NCI-H2081 (cell line): ENCODE measurements at places on chromosomes 5 and 9.

GRCh38 chr9:114735704-114736103, 53.7 kb upstream of the TEX48 start:
- DNase-seq = no peak

- no peak for DNase-seq
Observed at GRCh38 chr5:143913008-143913752, 101.2 kb downstream of the HMHB1 start.

GRCh38 chr9:80242022-80242421, 670.3 kb downstream of the TLE4 start:
- no peak for DNase-seq

- DNase-seq = no peak
Observed at GRCh38 chr5:59246882-59247281, 646.6 kb downstream of the PDE4D start.

DNA sequence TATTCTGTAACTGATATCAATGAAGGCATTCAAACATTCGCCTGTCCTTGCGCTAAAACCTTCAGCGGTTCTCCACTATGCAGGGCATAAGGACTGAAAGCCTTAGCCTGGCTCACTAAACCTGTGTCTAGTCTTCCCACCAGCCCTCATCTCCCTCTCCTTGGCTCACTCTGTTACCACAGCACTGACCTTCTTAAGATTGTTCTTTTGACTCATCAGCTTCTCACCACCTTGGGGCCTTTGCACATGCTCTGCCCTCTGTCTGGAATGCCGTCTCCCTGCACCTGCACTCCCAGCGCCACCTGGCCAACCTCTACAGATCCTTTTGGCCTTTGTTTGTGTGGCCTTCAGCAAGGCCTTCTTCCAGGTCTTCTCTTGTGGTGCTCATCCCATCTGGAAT, 131.8 kb upstream of the IER5L start:
- DNase-seq = no peak

- no peak for DNase-seq
Observed at GRCh38 chr5:93995126-93995621, 253.8 kb upstream of the POU5F2 start.

DNA sequence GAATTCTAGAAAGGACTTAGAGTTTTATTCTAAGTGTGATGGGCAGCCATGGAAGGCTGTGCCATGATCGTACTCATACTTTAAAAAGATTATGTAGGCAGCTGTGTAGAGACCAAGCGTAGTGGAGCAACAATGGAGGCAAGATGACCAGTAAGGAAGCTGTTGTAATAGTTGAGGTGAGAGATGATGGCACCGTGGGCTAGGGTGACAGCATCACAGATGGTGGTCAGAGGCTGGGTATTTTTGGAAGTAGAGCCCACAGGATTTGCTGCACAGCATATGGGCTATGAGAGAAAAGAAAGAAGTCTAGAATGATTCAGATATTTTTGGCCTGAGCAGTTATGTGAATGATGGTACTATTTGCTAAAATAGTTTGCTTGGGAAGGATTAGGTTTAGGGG, 7.7 kb downstream of the ARHGAP26 start:
- DNase-seq = no peak

DNA sequence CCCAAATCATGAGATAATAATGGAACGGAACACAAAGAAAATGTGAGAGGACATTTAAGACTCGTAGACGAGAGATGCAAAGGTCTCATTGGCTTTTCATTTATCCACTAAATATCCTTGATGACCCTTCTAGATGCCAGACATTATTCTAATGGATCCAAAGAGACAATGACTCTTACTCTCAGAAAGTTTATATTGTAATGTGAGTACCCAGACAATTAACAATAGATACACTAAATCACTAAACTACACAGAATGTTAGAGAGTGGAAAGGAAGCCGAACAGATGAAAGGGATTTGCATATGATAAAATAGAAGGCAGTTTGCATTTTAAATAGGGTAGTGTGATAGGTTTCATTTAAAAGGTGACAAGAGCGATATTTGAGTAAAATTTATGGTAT, 973.3 kb downstream of the TAF11L14 start:
- no peak for DNase-seq

DNA sequence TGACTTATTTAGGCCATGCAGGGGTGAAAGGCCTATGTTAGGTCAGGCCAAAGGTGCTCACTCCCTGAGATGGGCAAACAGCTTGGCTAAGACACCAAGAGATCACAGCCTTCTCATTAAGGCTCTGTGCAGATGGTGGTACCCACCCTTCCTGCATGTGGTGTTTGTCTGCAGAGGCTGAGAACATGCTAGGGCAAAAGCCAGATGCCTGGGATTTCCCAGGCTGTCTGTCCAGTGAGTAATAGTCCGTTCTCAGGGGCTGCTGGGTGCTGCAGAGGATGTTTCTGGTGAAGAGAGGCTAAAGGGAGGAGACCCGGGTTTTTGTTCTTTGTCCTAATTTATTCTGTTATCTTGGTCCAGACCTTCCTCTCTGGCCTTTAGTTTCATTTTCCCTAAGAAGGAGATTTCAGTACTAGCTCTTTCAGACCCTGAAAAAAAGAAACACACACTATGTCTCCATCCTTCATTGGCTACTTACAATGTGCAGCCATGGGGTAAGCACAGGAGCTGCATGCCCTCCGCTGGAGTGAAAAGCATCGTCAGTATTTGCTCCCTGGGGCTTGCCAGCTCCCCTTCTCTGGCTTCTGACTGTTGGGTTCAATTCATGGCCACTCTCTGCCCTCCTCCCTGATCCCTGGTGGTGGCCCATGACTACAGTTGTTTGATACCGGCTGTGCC, 23.4 kb upstream of the GLRA1 start:
- DNase-seq = no peak

GRCh38 chr5:53022930-53023511, 33.9 kb downstream of the ITGA2 start:
- DNase-seq = no peak

DNA sequence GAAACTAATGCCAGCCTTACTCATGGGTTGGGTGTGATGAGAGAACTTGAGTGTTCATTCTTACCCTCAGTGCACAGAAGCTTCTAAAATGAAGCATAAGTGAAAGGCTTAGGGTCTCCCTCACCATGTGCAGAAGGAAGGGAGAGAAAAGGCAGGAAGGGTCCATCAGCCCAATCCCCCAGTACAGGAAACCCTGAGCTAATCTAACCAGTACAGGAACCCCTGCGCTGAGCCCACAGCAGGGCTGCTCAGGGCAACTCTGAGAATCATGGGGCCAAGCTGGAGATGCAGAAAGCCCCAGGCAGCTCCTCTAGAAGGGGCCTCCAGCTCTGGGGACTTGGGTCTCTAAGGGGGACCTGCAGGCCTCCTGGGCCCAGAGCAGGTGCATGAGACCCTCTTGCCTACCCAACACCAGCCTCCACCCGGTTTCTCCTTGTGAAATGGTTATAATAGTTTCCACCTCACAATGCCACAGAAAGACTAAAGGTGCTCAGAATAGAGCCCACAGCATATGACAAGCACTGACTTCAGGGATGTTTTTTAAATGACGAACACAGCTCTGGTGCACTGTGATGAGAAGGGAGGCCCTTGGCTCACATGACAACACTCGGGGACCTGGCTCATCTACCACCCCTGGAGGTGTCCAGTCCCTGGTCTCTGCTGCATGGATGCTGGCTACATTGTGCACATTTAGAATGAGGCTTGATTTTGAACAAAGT, 190.1 kb downstream of the ACTL7B start:
- no peak for DNase-seq

DNA sequence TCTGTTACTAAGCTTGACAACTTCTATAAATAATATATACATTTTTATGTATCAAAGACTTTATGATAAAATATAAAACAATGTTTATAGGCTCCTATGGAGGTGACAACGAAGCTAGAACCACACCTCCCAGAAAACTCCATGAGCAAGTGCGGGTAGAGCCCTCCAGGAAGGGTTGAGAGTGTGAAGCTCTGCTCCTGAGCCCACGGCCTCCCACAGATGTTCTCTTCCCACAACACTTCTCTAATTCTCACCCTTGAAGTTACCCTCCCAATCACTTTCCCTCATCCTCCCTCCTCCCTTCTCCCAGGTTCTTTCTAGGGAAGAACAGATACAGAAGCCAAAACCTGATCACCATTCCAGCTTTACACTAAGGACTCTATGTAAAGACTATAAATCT, 427.6 kb downstream of the SPOCK1 start:
- no peak for DNase-seq

- no peak for DNase-seq
Observed at GRCh38 chr9:70902692-70903131, 218.7 kb downstream of the TRPM3 start.

DNA sequence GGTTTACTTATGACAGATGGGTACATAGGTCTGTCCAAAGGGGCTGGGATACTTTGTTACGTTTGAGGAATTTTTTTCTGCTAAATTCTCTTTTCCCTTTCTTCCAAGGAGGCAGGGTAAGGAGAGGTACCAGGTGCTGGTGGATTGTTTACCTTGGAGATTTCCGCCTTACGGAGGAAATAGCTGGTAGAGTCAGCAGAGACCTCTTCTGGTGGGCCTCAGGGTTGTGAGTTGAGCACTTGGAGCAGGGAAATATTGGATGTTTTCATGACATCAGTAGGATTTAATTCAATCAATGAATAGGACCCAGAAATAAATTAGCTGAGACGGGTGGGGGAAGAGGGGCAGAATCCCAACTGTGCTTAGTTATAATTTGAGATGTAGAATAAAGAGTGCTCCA, 60.0 kb upstream of the TAF11L2 start:
- DNase-seq = no peak

DNA sequence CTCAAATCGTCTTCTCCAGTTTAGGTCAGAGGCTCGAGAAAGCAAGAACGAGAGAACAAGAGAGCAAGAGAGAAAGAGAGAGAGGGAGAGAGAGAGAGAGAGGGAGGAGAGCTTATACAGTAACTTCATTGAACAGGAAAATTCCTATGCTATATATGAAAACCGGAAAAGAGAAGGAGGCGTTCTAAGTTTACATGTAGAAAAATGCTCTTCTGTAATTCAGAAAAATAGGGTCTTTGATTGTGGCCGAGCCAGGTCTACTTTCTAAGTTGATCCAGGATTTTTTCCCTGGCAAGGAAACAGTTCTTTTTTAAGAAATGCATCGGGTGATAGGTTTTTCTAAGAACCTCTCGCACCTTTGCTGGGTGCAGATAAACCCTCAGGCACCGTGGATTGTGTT, 29.5 kb downstream of the COL15A1 start:
- DNase-seq = no peak
